ENCODE measurements at places on chromosomes 4 and X.

GRCh38 chrX:39174772-39175417 lies 373.6 kb downstream of the MID1IP1 start:
- DNase-seq = no peak

DNA sequence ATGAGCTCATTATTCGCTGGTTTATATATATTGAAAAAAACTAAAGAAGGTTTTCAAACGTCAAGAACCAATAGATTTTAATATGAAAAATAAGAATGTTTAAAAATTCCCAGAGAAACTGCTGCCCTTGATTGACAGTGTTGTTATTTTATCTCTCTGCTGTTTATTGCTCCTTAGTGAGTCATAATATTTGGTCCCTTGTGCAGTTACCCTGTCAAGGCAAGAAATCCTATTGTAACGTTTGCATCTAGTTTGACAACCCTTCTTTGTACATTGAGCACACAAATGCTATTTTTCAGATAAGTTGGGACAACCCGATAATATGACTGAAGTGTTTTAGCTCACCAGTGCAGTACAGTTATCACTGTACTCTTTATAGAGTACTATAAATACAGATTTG lies 349.4 kb downstream of the CCSER1 start:
- DNase-seq = no peak

GRCh38 chrX:100072336-100072735 lies 337.7 kb downstream of the PCDH19 start:
- no peak for DNase-seq

GRCh38 chr4:8095956-8096689 lies 62.5 kb downstream of the ABLIM2 start:
- no peak for DNase-seq

DNA sequence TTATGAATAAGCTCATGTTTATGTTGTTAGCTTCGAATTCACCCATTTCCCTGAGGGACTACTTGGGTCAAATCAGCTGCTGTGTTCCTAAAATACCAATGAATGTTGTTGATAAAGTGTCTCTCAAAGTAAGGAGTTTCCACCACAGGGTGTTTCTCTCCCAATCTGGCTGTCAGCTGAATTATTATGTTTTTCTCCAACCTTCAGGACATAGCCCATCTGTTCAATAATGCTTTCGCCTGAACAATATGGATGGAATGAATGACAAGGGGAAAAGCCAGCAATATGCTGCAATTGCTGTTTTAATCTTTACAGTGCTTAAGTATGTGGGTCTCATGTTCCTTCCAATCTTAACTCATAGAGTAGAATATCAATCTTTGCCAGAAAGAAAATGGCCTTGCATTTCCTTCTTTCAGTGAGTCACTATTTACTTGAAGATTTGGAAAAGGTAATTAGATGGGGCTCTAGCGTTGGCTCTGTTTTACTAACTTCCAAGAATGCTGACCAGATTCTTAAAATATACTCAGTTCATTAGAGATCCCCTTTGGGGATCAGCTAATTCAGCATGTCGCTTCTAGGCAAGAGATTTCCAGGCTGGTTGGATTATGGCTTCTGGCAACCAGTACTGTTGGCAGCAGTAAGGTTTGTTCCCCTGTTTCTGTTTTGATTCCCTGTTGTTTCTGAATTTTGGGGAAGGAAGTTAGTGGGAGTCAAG lies 410.5 kb downstream of the PPP3CA start:
- no peak for DNase-seq

- DNase-seq = no peak
Observed at GRCh38 chr4:8480221-8480620, 39.6 kb downstream of the TRMT44 start.

DNA sequence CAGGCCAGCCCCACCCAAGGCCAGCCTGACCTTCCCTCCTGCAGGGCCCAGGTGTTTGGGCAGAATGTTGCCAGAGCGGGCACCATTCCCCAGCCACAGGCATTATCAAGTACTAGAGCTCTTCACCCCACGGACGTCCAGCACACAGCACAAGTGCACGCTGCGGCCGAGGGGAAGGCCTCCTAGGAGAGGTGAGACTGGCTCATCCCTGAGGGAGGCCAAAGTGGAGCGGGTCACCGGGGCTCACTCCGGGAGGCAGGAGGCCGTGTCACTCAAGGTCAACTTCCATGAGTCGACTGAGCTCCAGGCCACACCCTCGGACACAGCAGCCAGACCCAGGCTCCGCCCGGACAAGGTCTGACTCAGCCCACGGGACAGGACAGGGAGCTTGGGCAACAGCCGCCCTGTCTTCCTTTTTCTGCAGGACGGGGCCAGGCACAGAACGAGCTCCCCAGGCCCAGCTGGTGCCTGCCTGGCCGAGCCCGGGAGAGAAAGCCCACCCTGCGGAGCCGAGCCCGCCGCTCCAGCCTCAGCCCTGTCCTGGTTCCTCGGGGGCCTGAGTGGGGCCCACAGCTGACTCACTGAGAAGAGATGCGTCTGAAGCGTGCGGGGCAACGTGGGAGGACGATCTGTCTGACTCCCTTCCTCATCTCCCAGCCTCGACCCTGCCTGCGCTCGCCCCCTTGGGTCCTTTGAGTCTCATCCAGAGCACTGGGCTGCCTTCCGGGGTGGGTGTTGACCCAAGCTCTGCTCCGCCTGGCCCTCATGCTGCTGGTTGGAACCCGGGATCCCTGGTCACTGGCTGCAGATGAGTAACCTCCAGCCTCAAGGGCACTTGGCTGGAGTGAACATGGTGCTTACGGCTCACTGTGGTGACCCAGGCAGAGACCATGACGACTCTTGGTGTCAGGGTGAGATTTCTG lies 1.6 kb downstream of the SLC49A3 start:
- DNase-seq = no peak

DNA sequence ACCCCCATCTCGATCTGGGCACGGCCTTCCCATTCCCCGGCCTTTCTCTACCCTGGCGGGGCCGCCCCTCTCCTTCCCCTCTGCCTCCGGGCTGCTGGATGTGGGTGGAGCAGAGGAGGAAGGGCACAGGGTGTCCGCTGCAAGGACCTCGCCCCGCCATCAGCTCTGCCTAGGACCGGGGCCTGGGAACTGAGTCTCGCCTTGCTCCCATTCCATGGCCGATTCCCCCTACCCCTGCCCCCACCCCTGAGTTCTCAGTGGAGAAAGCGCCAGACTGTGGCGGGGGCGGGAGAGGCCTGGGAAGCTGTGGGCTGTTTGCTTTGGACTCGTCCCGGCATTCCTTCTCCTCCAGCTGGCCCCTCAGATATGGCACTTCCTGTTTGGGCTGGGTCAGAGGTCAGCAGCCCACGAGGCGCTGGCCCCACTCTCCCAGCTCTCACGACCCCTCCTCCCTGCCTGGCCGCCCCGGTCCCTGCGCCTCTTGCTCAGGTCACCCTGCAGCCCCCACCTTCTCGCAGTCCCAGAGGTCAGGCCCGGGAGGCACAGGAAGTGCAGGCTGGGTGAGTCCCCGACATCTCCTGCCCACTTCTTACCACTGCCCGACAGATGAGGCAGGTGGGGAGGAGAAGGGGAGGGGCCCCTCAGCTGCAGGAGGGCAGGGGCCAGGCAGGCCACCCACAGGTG lies 6.4 kb upstream of the BGN start:
- DNase-seq = no peak

GRCh38 chrX:39689376-39690104 lies 408.2 kb downstream of the BCOR start:
- no peak for DNase-seq

GRCh38 chr4:139861471-139861870 lies 195.9 kb downstream of the MGST2 start:
- DNase-seq = no peak

DNA sequence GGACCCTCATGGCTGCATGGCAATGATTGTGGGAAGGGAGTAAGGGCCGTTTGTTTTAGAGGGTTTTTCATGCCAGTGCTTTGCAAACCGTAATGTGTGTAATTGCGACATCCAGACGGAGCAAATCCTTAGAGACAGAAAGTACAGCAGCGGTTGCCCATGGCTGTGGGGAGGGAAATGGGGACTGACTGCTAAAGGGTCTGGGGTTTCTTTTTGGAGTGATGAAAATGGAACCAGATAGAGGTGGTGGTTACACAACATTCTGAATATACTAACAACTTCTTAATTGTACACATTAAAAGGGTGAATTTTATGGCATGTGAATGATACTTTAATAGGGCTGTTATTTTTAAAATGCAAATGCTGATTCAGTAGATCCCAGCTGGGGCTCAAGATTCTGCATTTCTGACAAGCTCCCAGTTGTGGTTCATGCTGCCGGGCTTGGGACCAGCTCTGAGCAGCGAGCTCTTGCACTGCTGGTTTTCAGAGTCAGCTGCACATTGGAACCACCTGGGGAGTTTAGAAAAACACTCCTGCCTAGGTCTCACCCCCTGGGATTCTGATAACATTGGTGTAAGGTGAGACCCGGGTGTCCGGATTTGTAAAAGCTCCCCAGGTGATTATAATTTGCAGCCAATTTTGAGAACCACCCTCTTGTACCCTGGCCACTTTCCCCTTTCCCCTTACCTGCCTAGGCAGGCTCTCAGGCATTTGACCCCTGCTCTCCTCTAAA lies 47.7 kb downstream of the PRPS1 start:
- DNase-seq = no peak

DNA sequence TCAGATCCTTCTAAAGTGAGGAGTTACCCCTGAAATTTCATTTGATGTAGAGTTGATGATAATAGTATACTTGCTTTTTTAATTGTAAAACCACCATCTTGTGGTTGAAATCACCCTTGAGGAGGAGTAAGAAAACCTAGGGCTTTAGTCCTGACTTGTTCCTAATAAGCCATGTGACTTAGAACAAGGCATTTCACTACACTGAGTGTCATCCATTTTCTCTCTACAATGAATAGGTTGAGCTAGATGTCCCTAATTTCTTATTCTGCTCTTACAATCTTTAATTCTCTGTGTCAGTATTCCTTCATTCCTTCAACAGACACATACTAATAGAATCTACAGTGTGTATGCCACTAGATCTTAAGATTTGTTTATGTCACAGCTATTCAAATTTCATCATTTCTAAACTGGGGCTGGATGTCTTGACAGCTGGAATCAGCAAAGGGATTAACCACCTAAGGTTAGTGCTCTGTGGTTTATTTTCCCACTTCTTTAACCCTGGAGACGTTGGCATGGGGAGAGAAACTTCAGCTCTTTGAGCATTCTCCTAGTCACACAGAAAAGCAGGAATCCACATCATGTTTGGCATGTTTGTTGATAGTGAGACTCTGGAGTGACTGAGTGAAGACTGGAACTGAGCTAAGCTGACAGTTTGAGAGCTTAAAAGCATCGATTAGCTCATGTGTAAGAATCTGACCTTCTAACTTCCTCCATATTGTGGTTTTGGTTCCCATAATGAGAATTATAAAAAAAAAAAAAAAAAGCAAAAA lies 246.3 kb downstream of the NDST4 start:
- DNase-seq = no peak

DNA sequence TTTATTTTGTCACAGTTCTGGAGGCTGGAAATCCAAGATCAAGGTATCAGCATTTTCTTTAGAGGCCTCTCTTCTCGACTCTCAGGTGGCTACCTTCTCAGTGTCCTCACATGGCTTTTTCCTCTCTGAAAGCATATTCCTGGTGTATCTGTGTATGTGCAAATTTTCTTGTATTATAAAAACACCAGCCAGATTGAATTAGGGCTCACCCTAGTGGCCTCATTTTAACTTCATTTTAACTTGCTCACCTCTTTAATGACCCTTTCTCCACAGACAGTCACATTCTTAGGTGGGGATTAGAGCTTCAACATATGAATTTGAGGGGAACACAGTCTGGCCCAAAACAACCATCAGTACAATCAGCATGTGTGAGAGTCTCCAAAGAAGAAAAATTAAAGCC lies 542.4 kb upstream of the FAM241A start:
- no peak for DNase-seq

DNA sequence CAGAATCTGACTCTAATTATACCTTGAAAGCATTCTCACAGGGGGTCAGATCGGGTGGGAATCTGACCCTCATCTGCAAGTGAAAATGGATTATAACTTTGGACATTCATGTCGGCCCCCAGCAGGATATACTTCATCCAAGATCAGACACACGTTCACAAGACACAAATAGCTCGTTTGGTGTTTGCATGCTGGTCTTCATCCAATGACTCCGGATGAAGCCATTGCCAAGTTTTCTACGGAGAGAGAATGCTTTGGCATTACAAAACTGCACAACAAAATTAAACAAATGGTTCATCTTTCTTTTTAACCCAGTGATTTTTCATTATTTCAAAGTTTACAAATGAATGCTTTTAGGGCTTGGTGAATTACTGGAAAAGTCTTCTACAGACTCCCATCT lies 105.5 kb downstream of the MID1 start:
- no peak for DNase-seq

DNA sequence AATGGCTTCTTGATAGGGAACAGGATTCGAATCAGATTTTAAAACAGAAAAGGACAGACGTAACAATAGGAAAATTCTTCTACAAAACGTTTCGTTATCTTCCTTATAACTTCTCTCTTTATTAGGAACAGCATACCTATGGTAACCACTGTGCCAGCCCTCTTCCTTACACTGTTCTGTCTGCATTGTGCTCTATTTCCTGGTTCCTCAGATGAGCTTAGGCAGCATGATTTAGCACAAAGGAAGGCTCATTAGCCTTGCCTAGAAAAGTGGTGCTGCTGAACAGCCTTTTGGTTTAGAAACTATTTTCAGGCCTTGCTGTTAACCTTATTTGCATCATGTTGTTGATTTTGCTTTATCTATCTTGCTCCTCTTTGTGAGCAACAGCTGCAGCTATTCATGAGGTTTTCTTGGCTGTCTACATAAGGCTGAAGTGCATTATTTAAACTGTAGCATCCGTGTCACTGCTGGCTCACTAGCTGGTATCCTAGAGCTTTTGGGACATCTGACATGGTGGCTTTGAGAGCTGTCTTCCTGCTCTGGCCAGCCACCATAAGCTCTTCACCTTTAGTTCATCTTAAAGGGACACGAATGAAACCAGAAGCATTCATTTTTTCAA lies 69.9 kb upstream of the NRK start:
- DNase-seq = no peak

DNA sequence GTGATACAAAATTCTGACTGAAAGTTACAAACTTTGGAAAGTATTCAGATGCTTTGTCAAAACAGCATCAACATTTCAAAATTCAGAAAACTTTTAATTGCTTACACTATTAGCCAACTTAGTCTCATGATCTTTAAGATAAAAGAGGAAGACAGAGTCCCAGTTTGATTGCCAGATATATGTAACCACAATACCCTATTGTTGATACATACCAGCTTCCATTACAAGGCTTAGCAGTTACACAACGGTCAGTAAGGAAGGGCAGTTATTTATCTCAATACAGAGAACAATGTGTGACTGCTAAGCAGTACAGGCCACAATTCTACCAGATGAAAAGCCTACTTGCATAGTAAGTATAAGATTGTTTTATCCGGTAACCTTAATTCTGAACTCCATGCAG lies 138.4 kb downstream of the SPANXN3 start:
- no peak for DNase-seq

DNA sequence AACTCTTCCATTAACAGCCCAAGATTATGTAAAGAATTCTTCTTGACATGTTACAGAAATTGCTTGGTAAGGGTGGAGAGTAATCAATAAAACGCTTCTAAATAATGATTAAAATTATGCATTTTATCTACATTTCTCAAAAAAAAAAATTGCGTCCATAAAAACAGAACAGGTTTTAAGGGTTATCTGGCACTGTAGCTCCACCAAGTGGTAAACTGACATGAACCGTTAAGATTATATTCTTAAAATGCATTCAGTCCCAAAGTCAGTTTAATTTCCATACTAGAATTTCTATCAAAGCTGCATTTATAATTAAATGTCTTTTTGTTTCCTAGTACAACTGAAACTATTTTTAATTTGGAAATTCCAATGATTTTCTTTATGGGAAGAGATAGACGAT lies 214.0 kb upstream of the UGT8 start:
- no peak for DNase-seq

All from stimulated activated CD8-positive, alpha-beta memory T cell treated with anti-CD3 and anti-CD28 coated beads, Interleukin-7, amount 100 ng/mL, for 4 hours (primary cell).